ENCODE measurements at places on chromosomes 11 and 22. TPM values are rescaled to one million over a fixed set of nuclear protein-coding genes. Genes with fewer than 3 reads are reported as not detected.

MMP7 gene
- not detected for total RNA-seq

NRXN2 gene
- total RNA-seq, result 0.55 TPM

TIRAP gene
- 4.1 TPM for total RNA-seq

DEPDC7 gene
- total RNA-seq, result 6.6 TPM

CEP126 gene
- total RNA-seq, result 1.6 TPM

NAV2 gene
- 19.9 TPM for total RNA-seq

OR5J2 gene
- not detected for total RNA-seq

TRIM48 gene
- not detected for total RNA-seq

OR51B4 gene
- total RNA-seq, result 0.11 TPM

ANKK1 gene
- total RNA-seq, result under 0.01 TPM

SYT9 gene
- 0.66 TPM for total RNA-seq

All from uterine smooth muscle cell (primary cell).